Progenitor cell of endocrine pancreas (in vitro differentiated cells): ENCODE measurements at places on chromosomes 2 and 18. TPM values are rescaled to one million over a fixed set of nuclear protein-coding genes. Genes with fewer than 3 reads are reported as not detected.

DNA sequence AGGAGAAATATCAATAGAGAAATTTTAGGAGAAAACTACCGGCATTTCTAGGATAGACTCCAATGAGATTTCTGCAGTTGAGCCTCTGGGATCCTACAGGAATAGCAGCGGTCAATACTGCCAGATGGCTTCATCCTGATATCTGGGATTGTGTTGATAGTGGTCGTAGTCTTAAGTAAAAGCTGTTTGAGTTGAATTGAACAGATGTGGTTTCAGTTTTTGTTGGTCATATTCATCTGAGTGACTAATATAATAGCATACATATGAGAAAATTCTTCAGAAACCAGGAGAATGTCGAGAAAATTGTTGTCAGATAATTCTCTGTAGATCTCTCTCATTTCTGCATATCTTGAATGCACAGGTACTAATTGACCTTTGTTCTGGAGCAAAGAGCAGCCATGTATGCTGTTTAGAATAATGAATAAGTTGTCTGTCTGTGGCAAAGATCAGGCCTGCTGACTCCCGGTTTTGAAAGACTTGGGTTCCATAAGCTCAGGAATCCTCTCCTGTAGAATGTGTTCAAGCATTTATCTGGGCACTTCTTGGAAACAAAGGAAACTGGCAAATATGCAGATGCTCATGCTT is 288.1 kb downstream of the TMX3 start:
- H3K4me3 ChIP-seq: no peak overlapping the region
- peaks cover 10% of the 10 kb centered on the region for H3K4me1 ChIP-seq
- DNase-seq: no peak
- no peak overlapping the region for H3K27ac ChIP-seq

DNA sequence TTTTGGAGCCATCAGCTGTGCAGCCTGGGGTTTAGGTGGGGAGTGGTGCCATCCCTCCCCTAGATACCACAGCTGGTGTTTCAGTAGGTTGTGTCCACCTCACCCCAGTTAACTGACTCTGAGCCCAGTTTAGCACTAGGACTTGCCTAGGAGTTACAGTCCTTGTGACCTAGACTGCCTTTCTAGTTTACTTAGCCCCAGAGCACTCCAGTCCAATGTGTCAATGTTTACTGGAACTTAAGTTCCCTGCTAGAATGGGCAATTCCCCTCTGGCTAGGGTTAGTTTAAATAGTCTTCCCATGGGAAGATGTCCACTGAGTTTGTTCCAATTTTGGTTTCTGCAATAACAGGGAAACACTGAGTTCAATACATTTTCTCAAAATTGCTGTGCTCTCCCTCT is 909.2 kb downstream of the CCDC85A start:
- H3K36me3 ChIP-seq: no peaks in the 10 kb centered on the region
- H3K4me1 ChIP-seq: no peaks in the 10 kb centered on the region
- no peaks in the 10 kb centered on the region for H3K27me3 ChIP-seq
- H3K4me3 ChIP-seq: no peak overlapping the region
- no peak overlapping the region for H3K27ac ChIP-seq

DNA sequence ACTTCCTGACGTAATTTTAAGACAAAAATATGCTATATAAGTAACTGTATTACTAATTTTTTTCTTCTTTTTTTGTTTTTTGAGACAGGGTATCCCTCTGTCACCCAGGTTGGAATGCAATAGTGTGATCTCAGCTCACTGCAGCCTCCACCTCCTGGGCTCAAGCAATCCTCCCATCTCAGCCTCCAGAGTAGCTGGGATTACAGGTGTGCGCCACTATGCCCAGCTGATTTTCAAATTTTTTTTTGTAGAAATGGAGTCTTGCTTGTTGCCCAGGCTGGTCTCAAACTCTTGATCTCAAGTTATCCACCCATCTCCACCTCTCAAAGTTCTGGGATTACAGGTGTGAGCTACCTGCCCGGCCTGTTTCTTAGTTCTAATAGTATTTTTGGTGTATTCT is 29.7 kb downstream of the TCF23 start:
- H3K4me3 ChIP-seq: no peak overlapping the region
- H3K27me3 ChIP-seq: no peaks in the 10 kb centered on the region
- no peak overlapping the region for H3K27ac ChIP-seq
- no peaks in the 10 kb centered on the region for H3K4me1 ChIP-seq
- no peaks in the 10 kb centered on the region for H3K36me3 ChIP-seq

DNA sequence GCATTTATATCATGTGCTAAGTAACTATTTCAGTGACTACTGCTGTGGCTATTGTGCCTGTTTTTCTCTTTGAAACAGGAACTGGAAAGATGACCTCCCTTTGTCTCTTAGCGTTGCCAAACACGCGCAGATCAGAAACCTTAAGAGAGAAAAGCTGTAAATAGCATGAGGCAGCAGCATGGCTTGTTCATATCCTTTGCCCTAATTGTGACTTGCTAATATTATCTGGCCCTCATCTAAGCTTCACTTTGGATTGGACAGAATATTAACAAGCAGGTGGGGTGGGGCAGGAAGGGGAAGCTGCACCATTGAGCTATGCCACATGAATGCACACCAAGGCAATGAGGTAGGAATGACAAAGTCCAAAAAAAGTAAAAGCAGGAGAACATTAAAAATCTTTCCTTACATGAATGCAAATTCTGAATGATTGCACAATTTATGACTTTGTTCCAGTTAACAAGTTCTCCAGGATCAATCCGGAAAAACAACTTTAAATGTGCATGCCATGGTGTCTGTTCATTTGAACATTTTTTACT is 128.4 kb downstream of the IRS1 start:
- H3K36me3 ChIP-seq: no peaks in the 10 kb centered on the region
- H3K27ac ChIP-seq: no peak overlapping the region
- H3K4me1 ChIP-seq: peaks cover 5% of the 10 kb centered on the region
- H3K4me3 ChIP-seq: no peak overlapping the region
- no peak for DNase-seq

DNA sequence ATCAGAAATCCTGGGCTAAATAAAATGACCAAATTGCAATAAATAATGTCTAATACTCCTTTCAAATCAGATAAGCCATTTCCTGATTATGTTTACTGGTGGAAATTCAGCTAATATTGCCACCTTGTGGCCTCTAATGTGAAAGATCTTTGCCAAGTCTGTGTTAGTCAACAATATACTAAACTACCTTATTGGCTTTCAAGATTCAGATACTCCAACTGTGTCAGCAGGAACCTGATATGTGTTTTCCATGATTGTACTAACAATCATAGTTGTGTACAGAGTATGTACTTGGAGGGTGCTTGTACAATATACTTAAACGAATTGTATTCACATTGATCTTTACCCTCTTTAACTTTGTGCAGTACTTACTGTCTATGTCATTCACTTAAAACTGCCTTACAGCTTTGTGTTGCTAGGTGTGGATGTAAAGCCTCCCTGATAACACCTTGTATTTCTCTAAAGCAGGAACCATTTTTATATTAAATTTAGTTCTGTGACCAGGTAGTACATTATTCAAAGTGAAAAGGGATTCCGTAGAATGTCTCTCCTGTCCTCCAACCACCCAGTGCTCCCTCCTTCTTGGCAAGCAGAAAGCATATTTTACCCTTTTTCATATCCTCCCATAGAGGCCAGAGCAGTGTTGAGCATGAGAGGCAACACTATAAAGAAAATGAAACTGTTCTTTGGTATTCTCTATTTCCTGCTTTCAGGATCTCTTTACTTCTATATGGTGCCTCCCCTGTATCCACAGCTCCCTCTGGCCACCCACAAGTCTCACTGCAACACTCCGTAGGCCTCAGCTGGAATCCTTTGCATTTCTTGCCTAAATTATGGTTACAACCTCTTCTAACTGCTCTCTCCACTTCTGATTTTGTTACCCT is 75.2 kb upstream of the C2orf15 start:
- H3K4me1 ChIP-seq: no peaks in the 10 kb centered on the region
- no peak for DNase-seq
- no peaks in the 10 kb centered on the region for H3K36me3 ChIP-seq
- H3K27me3 ChIP-seq: no peaks in the 10 kb centered on the region
- no peak overlapping the region for H3K4me3 ChIP-seq

The SERPINB11 gene
- total RNA-seq: not detected in 2 replicates

DNA sequence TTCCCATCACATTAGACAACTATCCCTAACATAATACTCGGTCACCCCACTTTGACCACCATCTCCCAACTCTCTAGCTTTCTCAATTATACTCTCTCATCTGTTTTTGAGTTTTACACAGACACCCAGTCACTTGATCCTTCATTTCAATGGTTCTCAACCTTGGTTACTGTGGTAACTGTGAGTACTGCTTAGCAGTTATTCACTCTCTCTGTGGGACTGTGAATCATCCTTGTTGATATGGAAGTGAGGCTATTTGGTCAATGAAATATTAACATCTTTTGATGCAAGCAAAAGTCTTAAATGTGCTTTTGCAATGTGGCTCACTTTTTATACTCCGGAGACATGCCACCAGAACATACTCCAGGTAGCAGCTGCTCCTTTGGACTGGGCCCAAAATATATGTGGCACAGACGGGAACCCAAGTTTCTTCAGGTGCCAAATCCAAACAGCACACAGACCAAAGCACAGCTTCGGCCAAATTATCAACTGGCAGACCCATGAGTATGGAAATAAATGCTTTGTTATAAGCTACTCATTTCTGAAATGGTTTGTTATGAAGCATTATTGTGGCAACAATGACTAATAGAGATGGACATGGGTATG is 75.0 kb upstream of the SLC25A52 start:
- no peak overlapping the region for H3K27ac ChIP-seq
- H3K4me3 ChIP-seq: no peak overlapping the region
- DNase-seq: no peak
- H3K4me1 ChIP-seq: no peaks in the 10 kb centered on the region
- H3K36me3 ChIP-seq: peaks cover 32% of the 10 kb centered on the region
- H3K27me3 ChIP-seq: no peaks in the 10 kb centered on the region

DNA sequence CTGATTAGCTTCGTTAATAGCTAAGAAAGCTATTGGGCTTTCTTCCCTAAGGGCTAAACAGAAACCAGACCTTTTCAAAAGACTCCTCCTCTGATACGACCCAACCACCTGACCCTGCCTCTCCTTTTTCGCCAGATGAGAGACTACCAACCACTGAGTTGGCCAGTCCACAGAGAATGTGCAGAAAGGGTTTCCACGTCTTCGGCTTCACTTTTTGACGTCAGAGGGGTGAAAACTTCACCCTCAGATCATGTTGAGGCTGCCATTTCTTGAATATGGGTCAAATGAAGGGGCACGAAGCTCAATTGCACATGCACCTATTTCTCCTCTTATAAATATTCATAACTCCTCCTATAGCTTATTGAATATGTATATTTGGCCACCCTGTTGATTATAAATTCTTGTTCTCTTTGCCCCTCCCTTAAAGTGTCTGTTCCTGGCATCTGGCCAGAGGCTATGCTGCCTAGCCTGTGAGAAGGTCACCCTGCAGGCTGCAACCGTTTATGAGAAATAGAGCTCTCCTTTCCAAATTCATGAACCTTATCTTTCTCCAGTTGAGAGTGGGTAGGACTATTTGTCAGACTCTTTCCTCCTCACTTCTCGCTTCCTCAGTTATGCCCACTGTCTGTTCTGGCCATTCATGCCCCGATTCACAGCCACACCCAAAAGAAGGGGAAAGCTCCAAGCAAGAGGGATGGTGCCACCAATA is 301.6 kb downstream of the STK39 start:
- no peaks in the 10 kb centered on the region for H3K27me3 ChIP-seq
- no peaks in the 10 kb centered on the region for H3K4me1 ChIP-seq
- H3K36me3 ChIP-seq: peaks cover 1% of the 10 kb centered on the region
- DNase-seq: no peak
- H3K27ac ChIP-seq: no peak overlapping the region

GRCh38 chr2:112827604-112828185 is 8.9 kb downstream of the IL1B start:
- DNase-seq: no peak
- no peaks in the 10 kb centered on the region for H3K4me1 ChIP-seq
- no peak overlapping the region for H3K4me3 ChIP-seq
- no peaks in the 10 kb centered on the region for H3K36me3 ChIP-seq
- no peak overlapping the region for H3K27ac ChIP-seq
- peaks cover 82% of the 10 kb centered on the region for H3K27me3 ChIP-seq

DNA sequence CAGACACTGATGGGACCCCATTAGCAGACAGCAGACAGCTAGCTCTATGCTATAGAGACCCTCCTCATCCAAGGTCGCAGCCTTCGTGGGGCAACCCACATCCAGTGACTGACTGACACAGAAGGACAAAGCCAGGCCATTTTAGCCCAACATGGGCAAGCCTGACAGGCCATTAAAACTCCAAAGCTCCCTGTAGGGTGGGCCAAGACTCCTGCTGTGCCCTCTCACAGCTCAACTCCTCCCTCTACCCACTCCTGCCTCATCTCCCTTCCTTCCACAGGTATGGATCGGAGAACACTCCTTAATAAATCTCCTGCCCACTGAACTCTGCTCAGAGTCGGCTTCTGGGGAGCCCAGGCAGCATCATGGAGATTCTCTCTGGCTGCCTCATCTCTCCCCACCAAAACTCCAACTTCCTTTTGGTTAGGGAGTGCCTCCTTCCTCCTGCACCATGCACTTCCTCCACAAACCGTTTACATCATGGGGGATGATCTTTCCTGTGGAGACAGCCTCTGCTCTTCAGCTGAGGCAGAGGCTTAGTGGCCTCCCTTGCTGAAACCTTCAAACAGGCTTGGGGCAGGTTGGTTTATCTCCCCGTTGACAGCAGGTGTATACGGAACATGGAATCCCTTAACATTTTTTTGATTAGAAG is 86.5 kb downstream of the ACTR3 start:
- no peak for DNase-seq
- peaks cover 9% of the 10 kb centered on the region for H3K36me3 ChIP-seq
- H3K4me3 ChIP-seq: no peak overlapping the region
- H3K27me3 ChIP-seq: no peaks in the 10 kb centered on the region
- peaks cover 18% of the 10 kb centered on the region for H3K4me1 ChIP-seq

The LHCGR gene
- not detected in 2 replicates for total RNA-seq

The DHRS9 gene
- not detected in 2 replicates for total RNA-seq

The SPATA3 gene
- total RNA-seq: not detected in 2 replicates

The NPAS2 gene
- 0.84 and 1.00 TPM in 2 replicates for total RNA-seq

The MAP4K4 gene
- 171 and 184 TPM in 2 replicates for total RNA-seq

DNA sequence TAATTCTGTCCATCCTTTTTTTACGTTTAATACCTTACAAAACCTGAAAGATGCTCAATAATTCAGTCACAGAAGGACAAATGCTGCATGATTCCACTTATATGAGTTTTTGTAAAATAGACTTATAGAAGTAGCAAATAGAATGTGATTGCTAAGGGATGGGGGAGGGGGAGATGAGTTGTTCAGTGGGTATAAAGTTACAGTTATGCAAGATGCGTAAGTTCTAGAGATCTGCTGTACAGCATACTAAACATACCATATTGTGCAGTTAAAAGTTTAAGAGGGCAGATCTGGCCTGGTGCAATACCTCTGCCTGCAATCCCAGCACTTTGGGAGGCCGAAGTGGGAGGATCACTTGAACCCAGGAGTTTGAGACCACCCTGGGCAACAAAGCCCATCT is 78.8 kb downstream of the TET3 start:
- H3K4me1 ChIP-seq: peaks cover 2% of the 10 kb centered on the region
- H3K36me3 ChIP-seq: peaks cover 21% of the 10 kb centered on the region
- H3K27ac ChIP-seq: no peak overlapping the region
- no peak for DNase-seq
- no peak overlapping the region for H3K4me3 ChIP-seq
